ENCODE measurements at places on chromosomes 5 and 9.

- DNase-seq = peak; percentile 70
Measured at GRCh38 chr9:16715404-16715803, 155.1 kb downstream of the BNC2 start.

DNA sequence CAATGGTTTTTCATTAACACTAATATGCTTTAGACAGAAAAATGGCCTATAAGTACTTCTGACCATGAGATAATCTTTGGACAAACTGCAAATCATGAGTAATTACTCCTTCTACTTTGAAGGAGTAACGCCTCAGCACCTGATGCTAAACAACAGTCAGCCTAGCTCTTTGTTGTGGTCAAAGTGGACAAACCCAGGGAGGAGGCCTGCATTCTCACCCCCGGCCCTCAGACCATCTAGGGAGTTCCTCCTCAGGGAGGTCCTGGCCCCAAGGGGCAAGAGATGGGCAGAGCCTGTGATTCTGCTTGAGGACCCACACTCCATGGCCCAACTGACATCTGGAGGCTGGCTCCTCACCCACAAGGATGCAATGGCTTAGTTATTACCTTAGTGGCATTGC lies 48.2 kb upstream of the ANGPTL2 start:
- DNase-seq = no peak

GRCh38 chr9:130444565-130445221 lies at the start of gene ASS1:
Gene ASS1 (plus strand): TSS chr9:130444961. CDS start chr9:130452229, 7,268 bp downstream.
- peak; percentile 58 for DNase-seq

DNA sequence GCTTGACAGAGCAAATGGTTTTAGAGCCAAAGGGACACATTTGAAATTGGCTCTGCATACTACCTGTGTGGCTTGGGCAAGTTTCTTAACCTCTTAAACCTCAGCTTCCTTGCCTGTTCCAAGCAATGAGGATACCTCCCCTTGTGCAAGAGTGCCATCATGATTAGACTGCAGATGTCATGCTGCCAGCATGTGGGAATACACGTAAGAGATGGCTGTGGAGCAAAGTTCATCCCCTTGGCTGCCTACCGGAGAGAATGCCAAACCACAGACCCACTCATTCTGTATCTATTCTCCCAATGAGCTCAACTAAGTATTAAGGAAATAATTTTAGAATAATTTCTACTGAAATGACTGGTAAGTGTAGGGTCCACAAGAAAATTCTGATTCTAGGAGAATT lies 101.3 kb downstream of the WDR41 start:
- peak; percentile 83 for DNase-seq

- peak; percentile 45 for DNase-seq
Measured at GRCh38 chr9:96502539-96503373, 52.8 kb downstream of the HABP4 start.

GRCh38 chr5:79521156-79521555 lies 7.2 kb upstream of the HOMER1 start:
- no peak for DNase-seq

DNA sequence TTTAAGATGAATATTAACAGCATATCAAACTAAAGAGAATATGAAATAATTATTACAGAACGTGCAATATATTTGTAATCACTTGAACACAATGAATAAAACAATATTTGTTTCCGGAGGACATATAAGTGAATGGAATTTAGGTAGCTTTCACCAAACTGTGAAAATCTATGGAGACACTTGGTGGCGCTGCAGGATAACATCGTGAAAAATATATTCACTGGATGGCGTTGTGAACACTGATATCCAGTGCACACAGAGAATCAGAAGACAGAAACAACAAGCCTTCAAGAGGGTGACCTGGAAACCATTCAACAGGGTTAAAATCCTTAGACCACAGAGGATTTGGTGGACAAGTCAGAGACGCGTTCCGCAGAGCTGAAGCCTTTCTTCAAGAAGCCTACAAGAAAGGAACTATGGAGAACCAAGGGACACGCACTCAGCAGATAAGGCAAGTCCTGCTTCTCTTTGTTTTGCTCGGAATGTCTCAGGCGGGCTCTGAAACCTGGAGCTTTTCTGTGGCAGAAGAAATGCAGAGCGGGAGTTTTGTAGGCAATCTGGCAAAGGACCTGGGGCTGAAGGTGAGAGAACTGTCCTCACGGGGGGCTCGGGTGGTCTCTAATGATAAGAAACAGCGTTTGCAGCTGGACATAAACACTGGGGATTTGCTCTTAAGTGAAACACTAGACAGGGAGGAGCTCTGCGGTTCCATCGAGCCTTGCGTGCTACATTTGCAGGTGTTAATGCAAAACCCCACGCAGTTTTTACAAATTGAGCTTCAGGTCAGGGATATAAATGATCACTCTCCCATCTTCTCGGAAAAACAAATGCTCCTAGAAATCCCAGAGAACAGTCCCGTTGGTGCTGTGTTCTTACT lies at the start of gene PCDHB11:
TSS of gene PCDHB11 (plus strand) at position 269 of the 877 bp plus-strand sequence. CDS start at position 417, 148 bp downstream.
- DNase-seq = no peak

DNA sequence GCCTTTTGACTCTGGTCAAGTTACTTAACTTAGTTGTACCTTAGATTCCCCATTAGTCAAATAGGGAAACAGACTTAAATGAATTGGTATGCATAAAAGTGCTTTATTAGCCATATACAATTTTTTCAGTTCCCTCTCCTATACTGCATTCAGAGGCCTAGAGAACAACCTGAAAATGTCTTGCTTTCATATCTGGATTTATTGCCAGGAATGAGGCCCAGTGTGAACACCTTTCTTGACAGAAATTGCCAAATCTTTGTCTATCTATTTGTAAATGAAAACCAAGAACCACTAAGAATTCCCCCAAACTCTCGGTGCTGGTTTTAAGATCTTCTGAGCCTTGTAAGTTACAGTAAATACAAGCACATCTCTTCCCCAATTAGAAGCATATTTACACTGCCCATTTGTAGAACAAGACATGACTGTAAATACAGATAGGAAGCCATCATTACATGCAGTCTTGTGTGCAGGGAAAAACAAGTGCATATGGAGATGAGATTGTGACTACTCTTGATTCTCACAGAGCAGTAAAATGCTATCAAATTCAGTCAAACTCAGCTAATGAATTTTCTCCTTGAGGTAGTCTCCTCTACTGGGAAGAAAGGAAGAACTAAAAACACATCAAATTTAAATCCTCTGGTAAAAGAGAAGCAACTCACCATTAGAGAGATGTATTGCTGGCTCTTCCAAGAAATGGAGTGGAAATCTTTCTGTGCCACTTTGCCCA lies 5.2 kb upstream of the FAM13B start:
- DNase-seq = no peak

DNA sequence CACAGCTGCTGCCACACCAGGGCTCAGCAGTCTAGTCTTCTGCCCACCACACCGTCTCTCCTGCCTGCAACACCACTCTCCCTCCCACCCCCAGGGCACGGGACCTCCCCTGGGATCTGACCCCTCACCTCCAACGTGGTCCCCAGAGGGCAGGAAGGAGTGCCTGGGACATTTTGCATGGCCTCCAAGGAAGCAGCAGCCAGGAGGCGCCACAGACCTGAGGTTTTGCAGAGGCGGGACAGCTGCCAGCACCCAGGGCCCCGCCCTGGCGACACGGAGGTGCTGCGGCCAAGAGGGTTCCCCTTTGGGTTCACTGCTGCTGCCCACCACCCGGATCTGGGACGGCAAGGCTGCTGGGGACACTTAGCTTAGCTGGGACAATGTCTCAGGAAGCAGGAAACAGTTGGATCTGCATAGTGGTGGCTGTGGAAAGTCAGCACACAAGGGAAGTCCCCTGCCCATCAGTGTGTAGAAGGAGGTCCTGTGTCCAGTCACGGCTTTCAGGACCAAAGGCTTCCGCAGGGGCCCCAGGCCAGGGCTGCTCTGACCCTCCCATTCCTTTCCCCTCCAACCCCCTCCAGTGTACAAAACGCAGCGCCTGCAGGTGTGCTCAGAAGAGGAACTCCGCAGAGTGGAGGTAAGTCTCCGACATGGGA lies 13.8 kb downstream of the PROP1 start:
- DNase-seq = no peak

DNA sequence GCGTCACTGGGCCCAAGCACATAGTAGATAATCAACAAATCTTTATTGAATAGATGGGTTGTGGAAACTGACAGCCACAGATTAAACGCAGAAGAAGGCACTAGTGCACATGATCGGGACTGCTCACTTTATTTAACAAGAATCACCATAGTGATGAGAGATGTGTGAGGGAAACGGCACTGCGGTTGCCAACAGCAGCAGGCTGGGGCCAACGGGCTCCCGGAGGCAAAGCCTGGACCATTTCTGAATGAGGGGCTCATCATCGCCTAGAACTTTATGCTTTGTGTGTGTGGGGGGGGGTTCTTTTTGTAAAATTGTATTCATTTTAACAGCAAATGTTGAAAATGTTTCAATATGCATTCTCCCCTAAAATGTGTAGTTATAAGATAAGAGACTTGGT lies 61.9 kb upstream of the RUFY1 start:
- peak; percentile 41 for DNase-seq

DNA sequence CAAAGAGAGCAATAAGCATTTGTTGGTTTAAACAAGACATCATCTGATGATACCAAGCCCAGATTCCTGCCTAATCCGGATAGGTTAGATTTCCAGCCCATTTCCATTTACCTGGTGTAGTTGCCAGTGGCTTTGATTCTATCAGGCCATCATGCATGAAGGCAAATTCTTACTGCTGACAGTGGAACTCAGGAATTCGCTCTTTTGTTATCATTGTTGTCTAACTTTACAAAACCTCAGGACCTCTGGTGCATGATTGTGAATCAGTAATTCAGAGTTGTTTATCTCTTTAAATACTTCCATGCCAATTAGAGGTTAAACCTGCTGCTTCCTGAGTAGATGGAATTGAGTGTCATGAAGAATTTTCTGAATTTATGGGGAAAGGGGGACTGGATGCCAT lies 76.5 kb downstream of the C9orf152 start:
- DNase-seq = peak; percentile 75

DNA sequence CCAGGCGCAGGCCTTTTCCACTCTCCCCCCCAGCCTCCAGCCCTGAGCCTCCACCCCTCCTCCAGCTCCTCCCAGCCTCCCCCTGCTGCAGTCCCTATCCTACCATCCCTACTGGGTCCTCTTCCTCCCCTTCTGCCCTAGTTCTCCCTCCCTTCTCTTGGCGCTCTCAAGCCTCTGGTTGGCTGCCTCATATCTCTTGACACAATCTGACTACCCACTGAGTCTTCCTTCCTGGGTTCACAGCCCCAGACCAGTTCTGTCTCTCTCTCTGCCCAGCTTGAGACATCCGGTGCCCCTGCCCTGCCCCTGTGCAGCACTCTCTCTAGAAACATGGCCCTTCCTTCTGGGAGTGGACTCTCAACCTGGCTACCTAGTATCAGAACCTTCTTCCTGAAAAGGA lies 76.2 kb downstream of the TSPAN17 start:
- no peak for DNase-seq

- no peak for DNase-seq
Measured at GRCh38 chr9:133958756-133959155, 33.4 kb downstream of the VAV2 start.

DNA sequence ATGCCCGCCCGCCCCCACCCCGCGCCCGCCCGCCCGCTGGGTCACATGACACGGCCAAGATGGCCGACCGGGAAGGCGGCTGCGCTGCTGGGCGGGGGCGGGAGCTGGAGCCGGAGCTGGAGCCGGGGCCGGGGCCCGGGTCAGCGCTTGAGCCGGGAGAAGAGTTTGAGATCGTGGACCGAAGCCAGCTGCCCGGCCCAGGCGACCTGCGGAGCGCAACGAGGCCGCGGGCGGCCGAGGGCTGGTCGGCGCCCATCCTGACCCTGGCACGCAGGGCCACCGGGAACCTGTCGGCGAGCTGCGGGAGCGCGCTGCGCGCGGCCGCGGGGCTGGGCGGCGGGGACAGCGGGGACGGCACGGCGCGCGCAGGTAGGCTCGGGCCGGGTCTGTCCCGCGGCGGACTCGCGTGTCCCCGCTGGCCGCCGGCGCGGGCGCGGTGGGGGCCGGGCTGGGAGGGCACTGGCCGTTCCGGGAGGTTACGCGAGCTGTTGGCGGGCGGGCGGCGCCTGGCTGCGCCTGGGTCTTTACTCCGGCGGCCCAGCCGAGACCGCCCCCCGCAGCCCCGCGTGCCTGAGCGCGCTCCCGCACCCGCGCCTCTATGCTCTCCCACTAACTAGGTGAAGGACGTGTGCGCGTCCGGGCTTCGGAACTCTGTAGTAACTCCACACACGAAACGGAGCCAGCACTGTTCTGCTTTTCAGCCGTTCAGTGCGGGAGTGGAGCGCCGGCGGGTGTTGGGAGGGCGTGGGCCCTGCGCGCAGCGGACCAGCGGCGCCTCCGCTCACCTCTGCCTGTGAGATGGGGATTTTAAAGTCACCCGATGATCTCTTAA lies at the start of gene RUFY1:
TSS of gene RUFY1 (plus strand) at position 44 of the 832 bp plus-strand sequence. CDS start at position 60, 16 bp downstream.
- DNase-seq = peak; percentile 80

- no peak for DNase-seq
Measured at GRCh38 chr9:128577206-128577605, 24.8 kb downstream of the SPTAN1 start.

DNA sequence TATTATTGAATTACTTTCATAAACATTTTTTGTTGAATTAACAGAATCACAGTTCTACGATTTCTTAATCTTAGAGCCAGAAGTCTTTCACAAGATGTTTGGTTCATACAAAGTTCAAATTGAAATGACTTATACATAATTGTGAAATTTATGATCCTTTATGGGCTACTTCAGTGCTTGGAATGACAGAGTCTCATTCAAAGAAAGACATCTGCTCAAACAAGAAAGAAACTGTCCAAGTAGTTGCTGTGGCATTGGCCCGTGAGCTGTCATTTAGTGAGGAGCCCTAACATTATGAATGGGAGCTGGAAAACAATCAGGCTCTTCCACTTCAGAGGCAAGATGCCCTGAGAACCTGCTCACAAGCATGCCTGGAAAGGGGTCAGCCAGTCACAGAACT lies 63.4 kb downstream of the AUH start:
- peak; percentile 43 for DNase-seq

DNA sequence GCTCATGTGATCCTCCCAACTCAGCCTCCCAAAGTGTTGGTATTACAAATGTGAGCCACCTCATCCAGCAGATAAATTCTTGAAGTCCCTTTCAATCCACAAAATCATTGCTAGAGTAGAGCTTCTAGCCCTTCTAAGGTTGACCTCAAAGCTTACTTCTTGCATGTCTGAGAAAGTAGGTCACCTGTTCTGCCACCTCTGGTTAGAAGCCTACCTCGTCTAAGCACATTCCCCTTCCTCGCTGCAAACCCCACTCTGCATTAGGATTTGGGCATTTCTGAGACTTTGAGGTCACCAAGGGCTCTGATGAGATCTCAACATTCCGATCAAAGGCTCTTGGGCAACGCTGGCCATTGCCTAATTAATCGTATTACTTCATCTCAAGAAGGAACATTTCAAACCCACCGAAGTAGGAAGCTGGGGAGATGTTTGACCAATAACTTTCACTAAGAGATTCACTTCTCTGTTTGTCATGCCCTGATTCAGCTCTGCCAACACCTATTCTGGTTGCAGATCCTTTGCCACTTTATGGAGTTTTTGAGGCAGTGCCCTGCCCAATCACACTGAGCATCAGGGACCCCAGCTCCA lies 8.6 kb downstream of the ADAM19 start:
- DNase-seq = no peak

GRCh38 chr9:133788819-133789717 lies 50.9 kb upstream of the SARDH start:
- no peak for DNase-seq

- no peak for DNase-seq
Measured at GRCh38 chr9:93265301-93265971, 81.5 kb downstream of the WNK2 start.

- DNase-seq = no peak
Measured at GRCh38 chr5:112312295-112313275, 106.5 kb downstream of the EPB41L4A start.
